ENCODE measurements at places on chromosomes 1 and 21. TPM values are rescaled to one million over a fixed set of nuclear protein-coding genes. Genes with fewer than 3 reads are reported as not detected.

The PALMD gene
- 0.51 TPM for total RNA-seq

The CYP4A22 gene
- total RNA-seq = not detected

The CELA2A gene
- not detected for total RNA-seq

The SLC1A7 gene
- 0.33 TPM for total RNA-seq

The FAM43B gene
- under 0.01 TPM for total RNA-seq

The SPRR2A gene
- not detected for total RNA-seq

The SPRR4 gene
- total RNA-seq = not detected

The ZSWIM5 gene
- 0.77 TPM for total RNA-seq

The CFAP126 gene
- not detected for total RNA-seq

The LCE1E gene
- not detected for total RNA-seq

The RUNX3 gene
- 0.26 TPM for total RNA-seq

The FGR gene
- not detected for total RNA-seq

The IFI44 gene
- 28.9 TPM for total RNA-seq

The SEMA4A gene
- 0.77 TPM for total RNA-seq

The LENEP gene
- total RNA-seq = 0.26 TPM

The UBE4B gene
- 28.2 TPM for total RNA-seq

The SH3BGR gene
- total RNA-seq = 3.3 TPM

The CD48 gene
- total RNA-seq = under 0.01 TPM

The MFAP2 gene
- total RNA-seq = 16.2 TPM

The KRTAP13-4 gene
- total RNA-seq = not detected

The SWT1 gene
- total RNA-seq = 8.4 TPM

The RALGPS2 gene
- 59.6 TPM for total RNA-seq

The THEMIS2 gene
- total RNA-seq = 43.6 TPM

The KRTAP24-1 gene
- not detected for total RNA-seq

The KCNC4 gene
- total RNA-seq = 0.51 TPM

The PRAMEF5 gene
- total RNA-seq = not detected

The OR2T11 gene
- total RNA-seq = not detected

The TP73 gene
- not detected for total RNA-seq

The RNU1-3 gene
- under 0.01 TPM for total RNA-seq

The THEM5 gene
- total RNA-seq = not detected

The ASCL5 gene
- total RNA-seq = under 0.01 TPM

The S100A2 gene
- total RNA-seq = 3.6 TPM

The HSPB7 gene
- total RNA-seq = 4.5 TPM

The GBP7 gene
- not detected for total RNA-seq

The DYNLT5 gene
- total RNA-seq = under 0.01 TPM

The SUSD4 gene
- total RNA-seq = under 0.01 TPM

The C1orf185 gene
- not detected for total RNA-seq

The FCRL4 gene
- not detected for total RNA-seq

The CBR3 gene
- total RNA-seq = 13.4 TPM

The HES4 gene
- total RNA-seq = 2.0 TPM

The HUNK gene
- under 0.01 TPM for total RNA-seq

The GIPC2 gene
- total RNA-seq = 0.50 TPM

The PRDM2 gene
- total RNA-seq = 7.2 TPM

The ZNF326 gene
- 8.1 TPM for total RNA-seq

The ADAMTS1 gene
- 186 TPM for total RNA-seq

The BEST4 gene
- total RNA-seq = under 0.01 TPM

The HAO2 gene
- total RNA-seq = not detected

The CFHR1 gene
- total RNA-seq = 0.50 TPM

The RGS8 gene
- not detected for total RNA-seq

The CD160 gene
- total RNA-seq = not detected

The LRRC71 gene
- total RNA-seq = not detected

The KRTAP19-3 gene
- total RNA-seq = not detected

The ATP6V1G3 gene
- not detected for total RNA-seq

Measured in fibroblast of lung (primary cell).